Hypothalamus (tissue), 51 donors: ENCODE measurements at places on chromosomes 6 and 20.
A peak's percentile ranks its signal among the peaks of the same experiment; 100 is the strongest.

- peak; percentile 30 for DNase-seq
These were observed 105.5 kb upstream of the MYL9 start for GRCh38 chr20:36435592-36436541.

- no peak for DNase-seq
These were observed 226.9 kb downstream of the TFAP2B start for GRCh38 chr6:51045548-51045947.

- DNase-seq: no peak
These were observed 133.8 kb downstream of the GMPR start for GRCh38 chr6:16372029-16372776.

DNA sequence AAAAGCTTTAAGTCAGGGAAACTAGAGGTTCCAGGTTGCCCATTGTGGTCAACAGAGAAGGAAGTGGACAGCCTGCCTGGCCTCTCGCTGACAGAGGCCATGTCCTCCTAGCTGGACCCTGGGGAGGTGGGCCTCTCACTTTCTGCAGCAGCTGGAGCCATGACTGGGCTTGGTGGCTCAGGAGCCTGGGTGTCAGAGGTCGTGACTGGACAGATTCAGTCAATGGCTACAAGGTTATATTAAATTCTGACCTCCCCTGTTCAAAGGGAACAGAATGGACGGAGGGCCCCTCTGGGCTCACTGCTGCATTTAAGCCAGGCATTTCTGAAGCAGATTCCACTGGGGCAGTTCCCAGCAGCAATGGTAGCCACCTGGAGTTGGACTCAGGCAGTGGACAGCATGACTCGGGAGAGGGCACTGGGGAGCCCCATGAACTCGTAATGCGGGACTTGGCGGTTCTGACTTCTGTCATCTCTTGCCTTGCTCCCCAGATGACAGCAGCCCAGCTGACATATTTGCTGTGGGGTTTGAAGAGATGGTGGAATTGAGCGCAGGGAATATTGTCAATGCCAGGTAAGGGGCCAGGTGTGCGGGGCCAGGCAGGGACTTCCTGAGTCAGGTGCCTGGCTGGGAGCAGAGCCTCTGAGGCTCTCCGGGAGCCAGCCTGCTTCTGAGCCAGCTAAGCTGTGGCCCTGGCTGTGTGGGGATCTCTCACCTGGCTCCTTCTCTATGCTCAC, 86.7 kb downstream of the SYNJ2 start:
- no peak for DNase-seq

- DNase-seq: no peak
These were observed 101.5 kb upstream of the SLC24A3 start for GRCh38 chr20:19110881-19111460.

- DNase-seq: no peak
These were observed 12.8 kb downstream of the HIVEP1 start for GRCh38 chr6:12024699-12025434.

GRCh38 chr20:50594591-50595432, 84.6 kb downstream of the PTPN1 start:
- no peak for DNase-seq

- peak; percentile 7 for DNase-seq
These were observed 77.1 kb downstream of the SGK1 start for GRCh38 chr6:134240665-134241431.

- DNase-seq: no peak
These were observed 103.8 kb downstream of the TMEM242 start for GRCh38 chr6:157219201-157220200.

GRCh38 chr6:143323729-143324470, 126.6 kb downstream of the ADAT2 start:
- no peak for DNase-seq

GRCh38 chr6:65289491-65289890, 417.5 kb downstream of the EYS start:
- no peak for DNase-seq

GRCh38 chr6:167442245-167442644, 117.4 kb downstream of the TTLL2 start:
- no peak for DNase-seq

GRCh38 chr20:9758752-9759151, 80.1 kb downstream of the PAK5 start:
- no peak for DNase-seq

DNA sequence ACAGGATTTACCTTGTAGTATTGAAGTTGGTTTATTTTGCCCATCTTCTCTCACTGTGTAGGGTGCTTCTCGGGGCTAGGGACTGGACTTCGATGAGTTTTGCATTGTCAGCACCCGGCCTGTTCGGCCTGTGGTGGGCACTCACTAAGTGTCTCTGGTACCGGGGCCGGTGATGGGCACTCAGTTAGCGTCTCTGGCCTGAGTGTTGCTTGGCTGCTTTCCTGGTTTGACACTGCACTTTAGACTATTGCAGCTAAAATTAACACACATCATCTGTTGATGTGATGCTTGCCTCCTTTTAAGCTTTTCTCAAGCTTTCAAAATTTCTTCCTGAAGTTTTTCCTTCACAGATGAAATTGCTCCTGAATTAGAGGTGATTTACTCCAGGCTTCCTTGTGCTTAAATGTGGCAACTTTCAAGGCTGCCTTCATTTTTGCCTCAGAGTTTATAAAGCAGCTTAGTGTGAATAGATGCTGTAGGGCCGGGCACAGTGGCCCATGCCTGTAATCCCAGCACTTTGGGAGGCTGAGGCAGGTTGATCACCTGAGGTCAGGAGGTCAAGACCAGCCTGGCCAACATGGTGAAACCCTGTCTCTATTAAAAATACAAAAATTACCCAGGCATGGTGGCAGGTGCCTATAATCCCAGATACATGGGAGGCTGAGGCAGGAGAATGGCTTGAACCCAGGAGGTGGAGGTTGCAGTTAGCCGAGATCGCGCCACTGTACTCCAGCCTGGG, 41.7 kb upstream of the TULP4 start:
- no peak for DNase-seq

- peak; percentile 64 for DNase-seq
These were observed 26.3 kb downstream of the SPDEF start for GRCh38 chr6:34529665-34530327.

- no peak for DNase-seq
These were observed 127.9 kb upstream of the MLIP start for GRCh38 chr6:53983301-53983700.

DNA sequence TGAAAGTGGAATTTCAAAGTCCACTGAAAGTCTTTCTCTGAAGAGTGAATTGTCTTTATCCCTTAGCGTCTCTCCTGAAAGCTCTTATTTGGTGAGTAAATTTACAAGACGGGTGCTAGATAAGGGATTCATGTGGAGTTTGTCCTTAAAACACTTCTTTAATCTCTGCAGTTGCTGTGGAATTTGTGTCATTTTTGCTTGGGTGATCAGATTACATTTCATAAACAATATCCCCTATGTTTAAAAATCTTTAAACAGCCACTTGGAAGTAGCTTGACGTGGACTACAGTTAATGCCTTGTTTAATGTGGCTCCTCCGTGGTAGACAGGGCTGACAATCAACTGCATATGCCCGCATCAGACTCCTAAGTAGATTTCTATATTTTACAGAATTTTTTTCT, 175.4 kb upstream of the ZNF217 start:
- no peak for DNase-seq

- DNase-seq: no peak
These were observed 30.9 kb downstream of the BAK1 start for GRCh38 chr6:33549196-33549595.

DNA sequence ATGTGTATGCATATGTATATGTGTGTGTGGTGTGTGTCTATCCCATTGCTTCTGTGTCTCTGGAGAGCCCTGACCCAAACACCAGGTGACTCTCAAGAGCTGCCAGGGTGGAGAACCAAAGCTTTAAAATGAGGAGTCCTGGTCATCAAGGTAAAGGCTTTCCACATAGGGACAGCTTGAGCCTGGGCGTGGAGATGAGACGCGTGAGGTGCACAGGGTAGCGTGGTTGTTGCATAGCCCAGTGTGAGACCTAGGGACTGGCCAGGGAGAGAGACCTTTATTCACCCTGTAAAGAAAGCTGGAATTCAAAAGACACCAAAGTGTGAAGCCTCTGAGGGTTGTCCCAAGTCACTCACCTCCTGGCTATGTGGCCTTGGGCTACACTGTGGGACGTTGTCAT, 149.1 kb downstream of the SYCP2 start:
- DNase-seq: no peak

GRCh38 chr6:14758421-14759081, 487.3 kb upstream of the JARID2 start:
- no peak for DNase-seq

DNA sequence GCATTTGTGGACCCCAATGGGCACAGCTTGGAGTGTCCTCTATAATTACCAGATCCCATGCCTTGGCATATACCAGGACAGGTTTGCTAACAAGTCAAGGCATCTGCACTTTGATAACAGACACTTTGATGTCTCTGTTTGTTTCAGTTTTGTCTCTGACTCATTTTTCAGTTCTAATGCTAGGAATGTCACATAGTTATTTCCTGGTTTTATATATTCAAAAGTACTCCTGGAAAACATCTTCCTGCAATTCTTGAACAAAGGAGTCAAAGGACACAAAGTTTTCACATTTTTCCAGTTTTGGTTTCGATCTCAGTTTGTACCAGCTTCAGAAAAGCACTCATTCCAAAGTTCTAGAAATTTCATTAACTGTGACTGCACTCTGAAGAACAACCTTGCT, 188.1 kb downstream of the FOXC1 start:
- DNase-seq: no peak

- DNase-seq: no peak
These were observed 23.3 kb downstream of the MTFR2 start for GRCh38 chr6:136226674-136227377.

- DNase-seq: no peak
These were observed 68.5 kb upstream of the ARMH2 start for GRCh38 chr6:24867104-24867703.

DNA sequence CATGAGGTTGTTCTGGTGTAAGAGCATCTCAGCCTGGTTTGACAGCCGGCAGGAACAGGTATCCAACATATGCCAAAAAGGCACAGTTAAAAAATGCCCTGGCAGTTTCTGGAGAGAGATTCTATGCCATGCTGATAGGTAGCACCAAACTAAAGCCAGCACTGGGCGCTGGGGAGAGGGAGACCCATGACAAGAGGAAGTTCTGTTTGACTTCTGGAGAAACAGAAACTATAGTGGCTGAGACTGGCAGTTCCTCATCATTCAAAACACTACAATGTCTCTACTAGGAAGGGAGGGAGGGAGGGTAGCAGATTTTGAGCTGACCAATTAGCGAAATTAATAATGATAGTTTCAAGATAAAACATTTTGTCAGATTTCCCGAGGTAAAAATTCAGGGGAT, 174.1 kb downstream of the ADAT2 start:
- DNase-seq: no peak

DNA sequence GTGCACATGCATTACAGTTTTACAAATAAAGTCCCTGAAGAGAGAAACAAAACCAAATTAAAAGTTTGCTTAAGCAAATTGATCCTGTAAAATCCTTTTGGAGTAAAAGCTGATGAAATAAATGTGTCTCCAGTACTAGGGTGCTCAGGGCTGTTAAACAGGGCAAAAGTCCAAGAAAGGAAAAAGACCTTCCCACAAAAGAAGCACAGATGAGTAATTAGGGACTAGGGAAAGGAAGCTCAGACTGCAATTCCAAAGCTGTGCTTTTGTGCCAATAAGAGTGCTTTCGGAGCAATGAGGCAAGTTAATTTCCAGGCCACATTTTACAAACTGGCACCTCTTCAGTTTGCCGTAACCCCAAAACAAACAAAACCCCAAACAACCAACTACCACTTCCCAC, 10.4 kb upstream of the RNF182 start:
- no peak for DNase-seq

GRCh38 chr6:160088784-160089533, 32.7 kb upstream of the SLC22A1 start:
- DNase-seq: no peak

GRCh38 chr6:147758303-147758702, 249.8 kb downstream of the SAMD5 start:
- DNase-seq: no peak

GRCh38 chr6:22878706-22879105, 309.3 kb downstream of the HDGFL1 start:
- DNase-seq: no peak

- DNase-seq: no peak
These were observed 585.7 kb downstream of the TENT5A start for GRCh38 chr6:81166770-81167169.

- no peak for DNase-seq
These were observed 34.1 kb downstream of the UST start for GRCh38 chr6:148780918-148781436.

DNA sequence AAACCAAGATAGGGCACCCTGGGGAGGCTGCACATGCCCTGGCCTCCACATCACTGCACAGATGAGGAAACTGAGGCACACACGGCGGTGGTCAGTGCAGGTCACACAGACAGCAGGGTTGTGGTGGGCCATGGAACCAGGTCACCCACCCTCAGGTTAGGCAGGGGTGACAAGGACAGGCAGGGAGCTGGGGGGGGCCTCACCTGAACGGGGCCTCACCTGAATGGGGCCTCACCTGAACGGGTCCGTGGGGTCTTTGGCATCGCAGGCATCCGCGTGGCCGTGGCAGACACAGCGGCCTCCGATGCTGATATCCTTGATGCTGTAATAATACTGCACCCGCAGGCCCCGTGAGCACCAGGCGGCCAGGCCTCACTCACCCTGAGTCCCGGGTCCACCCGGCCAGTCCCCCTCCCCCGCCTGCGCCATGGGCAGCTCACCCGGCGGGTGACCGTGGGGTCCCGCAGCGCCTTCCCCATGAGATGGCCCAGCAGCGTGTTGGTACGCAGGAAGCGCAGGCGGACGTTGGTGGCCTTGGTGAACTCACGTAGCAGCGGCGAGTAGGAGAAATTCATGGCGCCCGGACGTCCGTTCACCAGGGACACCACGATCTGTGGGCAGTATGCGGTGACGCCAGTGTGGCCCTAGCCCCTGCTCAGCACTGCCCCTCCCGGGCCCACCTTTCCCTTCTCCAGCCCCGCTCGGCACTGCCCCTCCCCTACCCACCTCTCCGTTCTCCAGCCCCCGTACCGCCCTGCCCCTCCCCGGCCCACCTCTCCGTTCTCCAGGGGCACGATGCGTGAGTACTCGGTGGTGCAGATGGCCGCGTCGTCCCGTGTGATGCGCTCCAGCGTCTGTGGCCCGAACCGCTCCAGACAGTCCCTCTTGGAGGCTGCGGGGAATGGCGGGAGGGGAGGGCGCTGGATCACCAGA, 15.4 kb downstream of the LAMA5 start:
- DNase-seq: no peak

- peak; percentile 83 for DNase-seq
These were observed 57.9 kb downstream of the TRIM38 start for GRCh38 chr6:26020329-26021000.

- no peak for DNase-seq
These were observed 68.5 kb upstream of the FOXO3 start for GRCh38 chr6:108492131-108492766.

DNA sequence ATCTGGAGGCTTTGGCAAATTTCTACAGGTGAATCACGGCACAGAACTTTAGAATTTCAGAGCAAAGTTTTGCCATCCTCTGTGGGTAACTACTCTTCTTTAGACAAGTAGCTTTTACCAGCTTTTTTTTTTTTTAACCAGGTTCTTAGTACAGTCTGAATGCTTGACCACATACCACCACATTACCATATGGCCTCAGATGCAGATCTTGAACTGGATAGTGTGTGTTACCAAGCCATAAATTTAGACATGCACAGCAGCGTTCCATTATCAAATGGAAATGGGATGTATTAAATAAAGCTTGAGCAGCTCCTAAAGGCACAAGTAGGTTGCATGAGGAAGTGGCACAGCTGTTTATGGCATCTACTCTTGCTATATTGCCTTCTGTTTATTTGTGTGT, 38.3 kb upstream of the PRSS16 start:
- no peak for DNase-seq
